ENCODE measurements at places on chromosomes 4 and X.

- DNase-seq = no peak
Measured at GRCh38 chr4:161382655-161383054, 781.1 kb downstream of the FSTL5 start.

GRCh38 chrX:119455264-119455663 lies 13.0 kb upstream of the SLC25A5 start:
- no peak for DNase-seq

DNA sequence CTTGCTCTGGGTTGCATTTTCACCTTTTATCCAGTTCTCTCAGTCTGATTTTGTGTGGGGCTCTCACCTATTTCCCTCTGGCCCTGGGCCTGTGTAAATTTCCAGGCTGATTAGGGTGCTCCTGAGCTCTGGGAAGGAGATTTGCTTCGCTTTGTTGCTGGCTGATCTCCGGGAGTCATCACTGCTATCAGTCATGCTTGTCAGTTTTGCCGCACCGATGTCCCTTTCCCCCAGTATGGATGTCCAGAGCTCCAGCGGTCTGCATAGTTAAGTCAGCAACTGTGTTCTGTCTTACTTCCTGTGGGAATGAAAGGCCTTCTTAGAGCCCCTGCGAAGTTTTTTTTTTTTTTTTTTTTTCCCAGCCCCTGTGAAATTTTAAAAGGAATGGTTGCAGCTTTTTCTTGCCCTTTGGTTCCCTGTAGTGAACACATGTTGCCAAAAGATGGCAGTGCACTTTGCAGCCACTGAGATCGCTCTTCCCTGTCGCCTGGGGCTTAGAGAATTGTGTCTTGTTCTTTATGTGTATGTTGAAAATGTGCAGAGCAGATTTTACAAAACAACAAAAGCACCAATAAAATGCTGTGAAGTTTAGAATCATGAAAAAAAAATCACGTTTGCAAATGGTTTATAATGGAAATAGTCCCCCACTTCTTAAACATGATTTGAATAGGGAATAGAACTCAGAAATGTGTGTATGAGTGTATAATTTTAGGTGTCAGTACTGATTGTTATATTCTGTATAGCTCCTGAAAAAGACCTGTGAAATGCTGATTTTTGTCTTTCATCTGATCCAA lies 109.1 kb upstream of the SLC4A4 start:
- no peak for DNase-seq

DNA sequence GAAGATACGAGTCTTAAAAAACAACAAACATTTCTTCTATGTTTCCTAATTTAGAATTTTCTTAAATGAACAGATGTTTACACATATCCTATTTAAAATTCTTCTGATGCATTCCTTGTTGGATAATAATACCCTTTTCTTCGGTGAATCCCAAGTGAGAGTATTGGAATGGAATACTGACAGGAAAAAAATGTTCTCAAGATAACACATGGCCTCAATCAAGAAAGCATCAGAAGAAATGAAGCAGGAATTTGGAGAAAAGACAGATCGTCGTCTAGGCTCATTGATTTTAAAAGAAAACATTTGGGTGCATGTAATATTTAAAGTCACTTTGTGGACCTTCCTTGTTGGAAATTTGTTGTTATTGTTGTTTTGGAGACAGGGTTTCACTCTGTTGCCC lies 196.9 kb upstream of the ANK2 start:
- no peak for DNase-seq

- DNase-seq = no peak
Measured at GRCh38 chr4:9927341-9928007, 93.8 kb downstream of the SLC2A9 start.

DNA sequence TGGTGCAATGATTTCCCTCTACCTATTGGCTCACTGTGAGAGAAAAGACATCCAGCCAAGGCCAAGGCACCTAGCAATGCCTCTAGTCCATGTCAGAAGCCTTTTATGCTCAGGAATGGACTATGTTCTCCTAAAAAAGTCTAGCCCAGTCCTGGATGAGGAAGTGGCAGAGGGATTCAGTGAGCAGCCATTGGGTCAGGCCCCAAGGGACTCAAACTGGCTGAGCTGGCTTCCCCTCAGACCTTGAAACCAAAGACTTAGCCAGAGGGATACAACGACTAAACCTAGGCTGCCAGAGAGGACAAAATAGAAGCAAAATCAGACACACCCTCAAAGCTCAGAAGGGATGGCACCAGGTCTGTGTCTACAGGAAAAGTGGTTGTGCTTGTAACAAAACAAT lies 49.1 kb downstream of the ARHGEF9 start:
- no peak for DNase-seq

- no peak for DNase-seq
Measured at GRCh38 chr4:95867919-95868318, 28.0 kb downstream of the PDHA2 start.

DNA sequence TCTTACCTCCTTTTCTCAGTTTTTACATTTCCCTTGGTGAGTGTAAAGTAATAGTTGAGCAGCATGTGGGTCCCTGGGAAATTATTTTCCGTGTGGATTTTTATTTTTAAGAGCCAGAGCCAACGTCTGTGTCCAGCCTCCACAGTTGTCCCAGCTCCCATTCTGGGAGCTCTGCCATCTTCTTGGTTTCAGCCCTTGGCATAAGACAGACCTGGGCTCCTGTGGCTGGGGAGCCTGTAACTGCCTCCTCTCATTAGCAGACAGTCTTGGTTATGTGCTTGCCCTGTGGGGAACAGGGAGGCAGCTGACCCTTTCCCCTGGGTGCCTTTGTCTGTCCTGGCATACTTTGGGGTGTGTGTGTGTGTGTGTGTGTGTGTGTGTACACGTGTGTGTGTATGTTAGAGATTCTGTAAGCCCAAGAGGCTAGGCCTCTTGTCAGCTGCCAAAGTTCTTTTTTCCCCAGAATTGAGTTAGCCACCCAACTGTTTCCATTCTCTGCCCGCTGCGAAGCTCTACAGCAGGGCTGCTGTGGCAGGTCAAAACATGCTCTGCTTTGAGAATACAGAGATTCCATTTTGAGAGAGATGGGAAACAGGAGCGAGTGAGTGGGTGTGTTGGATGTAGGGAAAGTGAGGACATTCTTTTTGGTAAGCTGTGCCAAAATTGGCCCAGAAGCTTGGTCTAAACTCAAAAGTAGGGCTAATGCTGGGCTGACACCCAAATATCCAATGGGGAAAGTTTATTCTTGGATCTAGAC lies 140.7 kb downstream of the TMEM164 start:
- no peak for DNase-seq

- no peak for DNase-seq
Measured at GRCh38 chr4:7929118-7929951, 10.3 kb downstream of the AFAP1 start.

GRCh38 chrX:41288641-41289040 lies 45.3 kb upstream of the DDX3X start:
- no peak for DNase-seq

GRCh38 chr4:141642711-141643110 lies 6.3 kb downstream of the IL15 start:
- no peak for DNase-seq

GRCh38 chrX:135973548-135974278 lies at the start of gene MMGT1:
TSS of gene MMGT1 (minus strand) at chrX:135973988. CDS start at chrX:135973675, 313 bp downstream.
- DNase-seq = peak; percentile 83

DNA sequence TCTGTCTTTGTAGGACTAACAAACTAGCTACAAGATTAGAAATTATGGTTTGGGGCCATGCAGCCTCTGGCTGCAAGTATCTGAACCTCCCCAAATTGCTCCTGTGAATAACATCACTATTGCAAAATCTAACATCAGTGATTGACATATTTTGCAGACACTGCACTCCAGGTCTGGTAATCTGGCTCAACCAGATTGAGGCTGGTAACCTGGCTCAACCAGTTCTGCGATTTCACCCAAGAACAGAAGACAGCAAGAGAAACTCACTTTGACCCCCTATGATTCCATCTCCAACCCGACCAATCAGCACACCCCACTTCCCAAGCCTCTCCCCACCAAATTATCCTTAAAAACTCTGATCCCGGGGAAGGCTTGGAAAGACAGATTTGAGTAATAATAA lies 20.9 kb downstream of the SPIN3 start:
- DNase-seq = no peak

DNA sequence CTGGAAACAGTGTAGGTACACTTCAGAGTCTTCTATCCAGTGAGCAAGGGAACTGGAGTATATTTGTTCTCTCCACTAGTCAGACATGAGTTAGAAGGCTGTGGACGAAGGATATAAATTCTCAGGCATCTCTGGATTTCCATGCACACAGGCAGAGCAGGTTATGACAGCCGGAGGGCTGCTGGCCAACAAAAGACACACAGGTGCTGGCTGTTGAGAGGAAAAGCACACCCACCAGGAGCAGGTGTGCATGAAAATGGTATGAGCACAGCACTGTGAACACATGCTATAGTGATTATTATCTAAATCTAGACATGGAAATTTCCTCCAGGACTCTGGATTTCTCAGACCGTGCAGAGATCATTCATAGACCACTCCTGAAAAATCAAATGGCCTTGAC lies 444.7 kb upstream of the RPS6KA3 start:
- no peak for DNase-seq

DNA sequence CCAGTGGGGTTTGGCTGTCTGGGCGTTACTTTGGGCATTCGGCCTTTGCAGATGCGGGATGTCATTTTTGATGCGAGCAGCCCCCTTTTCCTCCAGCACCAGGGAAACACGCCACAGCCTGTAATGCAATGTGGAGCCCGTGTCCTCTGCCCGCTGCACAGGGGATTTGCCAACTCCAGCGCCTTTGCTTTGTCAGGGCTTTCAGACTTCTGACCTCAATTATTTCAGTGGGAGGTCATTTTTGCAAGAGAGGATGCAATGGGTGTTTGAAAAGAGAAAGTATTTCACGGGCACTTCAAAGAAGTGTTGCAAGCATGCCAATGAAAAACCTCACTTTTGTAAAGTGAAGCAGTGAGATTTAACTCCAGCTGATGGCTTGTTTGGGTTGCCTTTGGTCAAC lies 11.5 kb downstream of the CLCN4 start:
- no peak for DNase-seq

DNA sequence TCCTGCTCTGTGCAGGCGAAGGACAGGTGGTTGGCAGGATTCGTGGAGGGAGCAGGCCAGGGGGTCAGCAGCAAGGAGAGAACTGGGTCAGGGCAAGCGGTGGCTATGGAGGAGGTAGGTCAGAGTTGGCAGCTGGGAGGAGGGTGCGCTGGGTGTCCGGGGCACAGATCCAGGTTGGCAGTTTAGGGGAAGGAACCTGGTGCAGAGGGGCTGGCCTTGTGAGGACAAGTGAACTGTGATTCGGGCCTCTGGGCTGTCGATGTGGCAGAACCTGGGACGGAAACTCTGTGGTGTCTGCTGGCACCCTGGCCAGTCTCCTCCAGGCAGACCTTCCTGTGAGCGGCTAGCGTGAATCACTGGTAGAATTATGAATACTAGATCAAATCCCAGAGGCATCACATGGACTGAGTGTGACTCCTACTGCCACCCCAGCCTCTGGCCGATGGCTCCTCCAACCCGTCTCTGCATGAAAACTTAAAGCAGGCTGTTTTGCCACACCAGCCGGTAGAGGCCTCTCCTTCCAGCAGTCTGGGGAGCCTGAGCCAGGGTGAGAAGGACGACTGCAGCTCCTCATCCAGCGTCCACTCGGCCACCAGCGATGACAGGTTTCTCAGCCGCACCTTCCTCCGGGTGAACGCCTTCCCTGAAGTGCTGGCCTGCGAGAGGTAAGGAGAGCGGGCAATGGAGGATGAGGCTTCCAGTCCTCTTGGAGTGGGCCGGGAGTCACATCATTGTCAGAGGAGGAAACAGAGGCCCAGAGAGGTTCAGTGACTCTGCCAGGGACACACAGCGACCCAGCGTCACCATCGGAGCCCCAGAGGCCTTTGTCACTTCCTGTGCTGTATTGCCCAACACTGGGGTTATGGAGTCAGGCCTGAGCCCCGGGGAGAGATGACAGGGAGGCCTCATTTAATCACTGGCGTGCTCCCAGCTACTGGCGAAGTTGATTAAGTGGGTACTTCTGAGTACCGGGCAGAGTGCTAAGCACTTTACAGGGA lies 20.3 kb downstream of the EVC start:
- DNase-seq = no peak

- DNase-seq = no peak
Measured at GRCh38 chr4:105075045-105075444, 71.6 kb upstream of the TET2 start.

GRCh38 chr4:19025031-19025430 lies 1003.5 kb upstream of the LCORL start:
- no peak for DNase-seq

DNA sequence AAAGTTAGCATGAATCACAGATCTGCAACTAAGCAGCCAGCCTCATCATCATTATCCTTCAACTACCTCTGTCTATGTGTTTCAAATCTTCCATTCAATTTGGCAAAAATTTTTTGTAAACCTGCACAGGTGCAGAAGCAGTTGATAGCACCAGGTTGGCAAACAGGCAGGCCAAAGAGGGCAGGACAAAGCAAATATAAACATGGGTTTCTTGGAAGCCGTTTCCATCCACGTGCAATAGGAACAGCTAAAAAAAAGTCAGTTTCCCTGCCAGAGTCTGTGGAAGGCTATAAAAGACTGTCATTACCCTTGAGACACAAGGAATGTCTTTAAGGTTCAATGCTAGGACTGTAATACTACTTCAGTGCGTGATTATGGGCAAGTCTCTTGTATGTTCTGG lies 253.2 kb downstream of the PDHA2 start:
- DNase-seq = no peak

DNA sequence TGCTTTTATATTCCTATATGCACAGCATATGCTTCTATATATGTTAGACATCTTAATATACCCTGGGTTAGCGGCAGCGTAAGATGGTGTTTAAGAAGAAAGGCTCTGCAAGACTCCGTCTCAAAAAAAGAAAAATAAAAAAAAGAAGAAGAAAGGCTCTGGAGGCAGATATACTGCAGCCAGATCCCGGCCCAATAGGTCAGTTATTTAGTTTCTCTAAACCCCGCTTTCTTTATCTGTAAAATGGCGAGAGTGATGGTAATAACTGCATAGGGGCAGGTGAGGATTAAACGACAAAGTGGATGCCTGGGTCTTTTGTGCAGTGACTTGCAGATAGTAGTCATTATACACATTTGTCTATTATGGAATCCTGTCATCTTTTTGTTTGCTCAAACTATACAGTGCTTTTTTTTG lies 115.2 kb downstream of the NAA11 start:
- DNase-seq = no peak

- no peak for DNase-seq
Measured at GRCh38 chr4:121140716-121141460, 23.2 kb downstream of the TNIP3 start.

DNA sequence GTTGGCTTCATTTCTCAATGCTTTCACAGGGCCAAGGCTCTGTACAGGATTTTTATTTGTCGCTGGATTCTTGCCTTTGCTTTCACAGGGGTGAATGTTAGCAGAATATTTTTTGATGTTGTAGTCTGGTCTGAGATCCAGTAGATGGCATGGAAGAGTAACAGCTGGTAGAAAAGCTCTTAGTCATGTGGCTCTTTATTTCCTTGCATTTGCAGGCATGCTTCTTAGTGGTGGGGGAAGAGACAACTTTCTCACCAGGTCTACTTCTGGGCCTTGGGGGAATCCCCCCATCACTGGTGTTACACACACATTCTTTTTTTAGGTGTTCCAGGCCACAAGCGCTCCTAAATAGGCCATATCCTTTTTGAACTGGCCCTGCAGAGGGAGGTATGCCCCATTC lies 58.2 kb upstream of the DKK2 start:
- DNase-seq = no peak

- DNase-seq = no peak
Measured at GRCh38 chrX:10884246-10884645, 226.9 kb upstream of the HCCS start.

Measured in activated CD4-positive, alpha-beta T cell treated with anti-CD3 and anti-CD28 coated beads, Interleukin-2, amount 10 ng/mL, durations not matched to agents 7 days and 5 days (primary cell).